ENCODE measurements at places on chromosomes 1 and 21. TPM values are rescaled to one million over a fixed set of nuclear protein-coding genes. Genes with fewer than 3 reads are reported as not detected.

Gene FBLIM1
- 0.27 TPM for total RNA-seq

Gene NEK2
- total RNA-seq = 1.1 TPM

Gene TMEM234
- total RNA-seq = 28.8 TPM

Gene TDRD5
- under 0.01 TPM for total RNA-seq

Gene CREB3L4
- 61.9 TPM for total RNA-seq

Gene VAV3
- 30.7 TPM for total RNA-seq

Gene FAM167B
- under 0.01 TPM for total RNA-seq

Gene FAM131C
- total RNA-seq = not detected

Gene GORAB
- 3.0 TPM for total RNA-seq

Gene MAP3K21
- total RNA-seq = 3.0 TPM

Gene SPRR1A
- total RNA-seq = not detected

Gene KPRP
- not detected for total RNA-seq

Gene PALMD
- total RNA-seq = under 0.01 TPM

Gene SMCP
- total RNA-seq = not detected

Gene OR2T2
- total RNA-seq = under 0.01 TPM

Gene ZBTB37
- total RNA-seq = 6.5 TPM

Gene TEDDM1
- total RNA-seq = not detected

Gene LRRIQ3
- 0.27 TPM for total RNA-seq

Gene SUSD4
- total RNA-seq = not detected

Gene ENTREP3
- total RNA-seq = 8.9 TPM
